ENCODE measurements at places on chromosomes 1 and 21. TPM values are rescaled to one million over a fixed set of nuclear protein-coding genes. Genes with fewer than 3 reads are reported as not detected.

The PFKL gene
- total RNA-seq: 125 TPM

The SHC1 gene
- 68.5 TPM for total RNA-seq

The PAFAH2 gene
- total RNA-seq: 24.6 TPM

The C1orf185 gene
- not detected for total RNA-seq

The AADACL4 gene
- not detected for total RNA-seq

The TNNI3K gene
- 2.4 TPM for total RNA-seq

The MLLT11 gene
- total RNA-seq: 4.9 TPM

The FMN2 gene
- not detected for total RNA-seq

The ADGRB2 gene
- total RNA-seq: not detected

The CDK18 gene
- total RNA-seq: 5.7 TPM

The CD5L gene
- total RNA-seq: not detected

The BLACAT1 gene
- total RNA-seq: 0.11 TPM

DNA sequence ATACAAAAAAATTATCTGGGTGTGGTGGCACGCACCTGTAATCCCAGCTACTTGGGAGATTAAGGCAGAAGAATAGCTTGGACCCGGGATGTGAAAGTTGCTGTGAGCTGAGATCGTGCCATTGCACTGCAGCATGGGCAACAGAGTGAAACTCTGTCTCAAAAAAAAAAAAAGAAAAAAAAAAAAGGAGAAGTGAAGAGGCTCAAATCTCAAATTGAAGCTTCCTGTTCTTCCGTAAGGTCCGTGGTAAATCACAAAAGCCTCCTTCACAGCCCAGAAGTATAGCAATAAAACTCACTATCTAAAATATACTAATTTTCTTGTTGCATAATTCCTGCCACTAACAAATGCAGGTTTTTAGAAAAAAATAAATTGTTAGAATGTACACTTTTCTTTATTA lies 498.2 kb upstream of the BRINP3 start:
- no peak for DNase-seq

GRCh38 chr1:176195547-176195946 lies 11.5 kb downstream of the COP1 start:
- DNase-seq: no peak

DNA sequence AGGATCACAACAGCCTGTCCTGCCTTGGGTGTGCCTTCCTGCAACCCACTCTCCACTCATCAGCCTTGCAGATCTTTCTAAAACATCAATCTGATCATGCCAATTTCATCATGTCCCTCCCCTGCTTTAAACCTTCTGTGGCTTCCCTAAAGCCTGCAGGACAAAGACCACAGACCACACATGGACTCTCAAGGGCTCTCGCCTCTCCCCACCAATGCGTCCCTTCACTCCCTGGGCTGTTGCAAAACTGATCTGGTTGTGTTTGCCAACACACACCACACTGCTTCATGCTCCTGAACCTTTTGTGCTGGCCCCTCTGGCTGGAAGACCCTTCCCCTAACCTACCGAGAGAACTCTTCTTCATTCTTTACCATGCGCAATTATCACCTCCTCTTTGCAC lies 72.4 kb downstream of the ITPKB start:
- DNase-seq: no peak

DNA sequence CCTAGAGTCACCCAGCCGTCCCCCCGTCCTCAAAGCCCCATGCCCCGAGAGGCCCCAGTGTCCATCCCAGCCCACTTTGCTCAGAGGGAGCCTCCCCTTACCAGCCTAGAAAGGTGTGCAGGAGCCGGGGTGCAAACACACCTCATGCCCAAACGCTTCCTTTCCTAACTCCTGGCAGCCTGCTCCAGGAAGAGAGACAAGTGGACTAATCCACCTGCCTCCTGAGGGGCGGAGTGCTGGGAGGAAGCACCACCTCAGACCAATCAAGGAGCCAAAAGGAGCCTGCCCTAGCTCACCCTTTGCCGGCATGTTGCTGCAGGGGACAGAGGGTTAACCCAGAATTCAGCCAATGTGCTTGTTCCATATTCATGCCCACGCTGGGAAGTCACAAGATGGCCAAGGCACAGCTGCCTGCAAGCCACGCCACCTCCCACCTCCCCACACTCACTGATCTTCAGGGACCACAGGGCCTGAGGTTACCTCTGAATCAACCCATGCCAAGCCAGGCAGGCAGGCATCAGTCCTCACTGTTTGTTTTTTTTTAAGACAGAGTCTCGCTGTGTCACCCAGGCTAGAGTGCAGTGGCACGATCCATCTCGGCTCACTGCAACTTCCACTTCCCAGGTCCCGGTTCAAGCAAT lies 27.8 kb downstream of the PLEKHA6 start:
- DNase-seq: no peak

GRCh38 chr1:205076245-205076761 lies 8.0 kb downstream of the TMEM81 start:
- no peak for DNase-seq

DNA sequence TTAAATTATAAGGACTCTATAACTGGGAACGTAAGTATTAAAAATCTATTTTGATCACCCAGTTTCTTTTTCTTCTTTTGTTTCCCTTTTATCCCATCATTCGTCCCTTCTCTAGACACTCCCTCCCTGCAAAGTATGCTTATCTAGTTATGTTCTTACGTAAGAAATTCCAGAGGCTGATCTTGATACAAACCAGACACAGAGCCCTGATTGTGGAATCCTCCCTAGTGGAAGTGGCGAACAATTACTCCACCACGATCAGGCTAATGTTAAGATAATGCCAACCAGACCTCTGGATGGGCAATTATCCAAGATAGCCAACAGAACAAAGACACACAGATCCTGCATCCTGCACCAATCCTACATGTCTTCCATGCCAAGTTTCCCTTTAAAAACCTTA lies 1557.4 kb downstream of the PLA2G4A start:
- no peak for DNase-seq

- no peak for DNase-seq
Measured at GRCh38 chr1:86508583-86508969, 38.3 kb upstream of the CLCA4 start.

DNA sequence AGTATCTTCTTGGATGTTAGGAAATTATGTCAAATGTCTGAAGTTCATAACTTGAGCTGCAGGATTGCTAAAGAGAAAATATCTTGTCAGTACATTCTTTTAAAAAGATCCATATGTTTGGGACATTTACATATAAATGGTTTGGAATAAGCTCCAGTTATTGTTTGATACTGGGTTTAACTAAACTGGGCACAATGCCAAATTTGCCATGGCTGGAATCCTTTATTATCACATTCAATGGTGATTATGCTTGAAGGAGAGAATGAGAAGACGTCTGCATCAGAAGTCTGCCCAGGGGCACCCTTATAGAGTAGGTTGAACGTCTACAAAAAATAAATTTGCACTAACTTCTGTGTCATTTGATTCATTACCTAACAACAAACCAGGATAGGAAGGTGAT lies 652.5 kb downstream of the AMY1C start:
- DNase-seq: no peak

GRCh38 chr1:230971771-230972170 lies 6.9 kb downstream of the TTC13 start:
- DNase-seq: no peak

GRCh38 chr1:107867897-107868296 lies 97.1 kb downstream of the VAV3 start:
- DNase-seq: no peak

DNA sequence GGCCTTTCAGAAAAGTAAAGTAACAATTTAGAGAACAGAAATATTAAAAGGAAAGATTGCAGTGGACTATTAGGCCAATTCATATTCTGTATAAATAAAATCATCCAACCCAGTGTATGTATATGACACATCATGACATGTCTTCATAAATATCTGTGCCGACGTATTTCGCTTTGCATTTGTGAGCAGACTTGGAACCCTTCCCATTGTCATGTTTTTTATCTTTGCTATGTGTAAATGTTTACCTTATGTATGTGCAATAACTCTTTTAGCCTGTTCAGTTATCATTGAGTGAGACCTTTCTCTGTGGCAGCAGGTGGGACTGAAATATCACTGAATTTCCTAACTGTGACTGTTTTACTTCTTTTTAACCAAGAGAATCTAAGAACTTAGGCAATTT lies 58.0 kb upstream of the FAM3B start:
- no peak for DNase-seq

DNA sequence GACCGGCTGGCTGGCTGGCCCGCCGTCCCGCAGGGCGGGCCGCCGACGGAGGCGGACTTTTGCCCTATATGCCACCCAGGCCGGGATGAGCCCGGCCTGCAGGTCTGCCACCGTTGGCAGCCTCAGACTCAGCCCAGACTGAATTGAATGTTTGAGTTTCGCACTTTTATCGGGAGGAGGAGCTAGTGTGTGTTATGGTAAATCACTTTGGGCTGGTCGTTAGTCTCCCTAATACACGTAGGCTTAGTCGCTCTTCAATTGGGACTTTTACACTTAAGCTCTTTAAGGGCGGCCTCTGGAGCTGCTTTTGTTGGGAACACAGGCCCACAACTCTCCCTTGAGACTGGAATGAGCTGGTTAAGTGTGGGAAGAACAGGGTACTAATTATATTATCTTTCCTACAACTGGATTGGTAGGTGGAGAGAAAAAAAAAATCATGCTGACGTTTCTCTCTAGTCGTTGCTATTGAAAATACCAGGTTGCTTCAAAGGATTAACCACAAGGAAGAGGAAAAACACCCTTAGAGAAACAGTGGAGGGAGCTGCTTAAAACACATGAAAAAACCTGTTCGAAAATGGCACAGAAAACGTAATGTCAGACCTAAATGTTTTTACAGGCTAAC lies 1.4 kb upstream of the IRF2BP2 start:
- DNase-seq: peak; percentile 67

DNA sequence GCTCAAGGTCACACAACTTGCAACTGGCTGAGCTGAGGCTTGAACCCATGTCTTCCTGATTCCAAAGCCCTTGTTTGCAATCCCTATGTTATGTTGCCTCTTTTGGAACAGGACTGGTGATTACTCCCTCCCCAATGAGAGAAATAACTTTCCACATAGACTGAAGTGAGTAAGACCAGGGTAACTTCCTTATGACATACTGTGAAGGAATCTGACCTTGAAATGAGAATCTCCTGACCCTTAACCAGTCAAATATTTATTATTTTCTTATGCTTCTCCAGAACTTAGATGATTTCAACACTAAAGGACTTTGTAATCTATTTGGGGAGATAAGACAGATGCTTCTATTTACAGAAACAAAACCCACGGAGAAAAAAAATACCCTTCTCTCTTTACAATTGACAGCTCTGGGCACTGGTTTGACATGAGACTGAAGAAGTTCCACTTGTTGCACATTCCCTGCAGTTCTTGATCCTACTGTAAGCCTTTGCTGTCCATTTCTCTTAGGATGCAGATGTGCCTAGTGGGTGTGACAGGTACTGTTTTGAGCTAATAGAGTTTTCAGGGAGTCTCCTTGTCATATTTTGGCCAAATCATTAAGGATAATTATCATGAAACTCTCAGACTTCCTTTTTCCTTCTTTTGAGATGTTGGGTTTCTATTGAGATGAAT lies 3.9 kb upstream of the RPTN start:
- DNase-seq: no peak

DNA sequence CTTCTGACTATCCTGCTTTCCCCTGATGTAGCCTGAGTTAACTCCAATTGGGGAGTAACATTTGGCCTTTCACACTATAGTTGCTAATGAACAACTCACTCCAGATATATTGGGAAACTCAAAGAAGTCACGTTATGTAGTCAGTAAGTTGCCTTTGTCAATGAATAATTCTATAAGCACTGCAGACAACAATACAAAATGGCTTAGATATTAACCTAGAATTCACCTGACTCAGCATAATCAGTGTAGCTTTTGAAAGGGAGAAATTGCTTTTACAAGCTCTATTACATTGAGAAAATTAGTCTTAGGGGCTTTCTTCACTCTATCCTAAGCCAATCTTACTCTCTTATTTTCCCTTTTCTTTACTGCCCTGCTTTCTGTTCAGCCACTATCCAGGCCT lies 303.5 kb upstream of the NR5A2 start:
- DNase-seq: no peak

GRCh38 chr1:25520446-25521061 lies 22.9 kb upstream of the LDLRAP1 start:
- DNase-seq: peak; percentile 56

DNA sequence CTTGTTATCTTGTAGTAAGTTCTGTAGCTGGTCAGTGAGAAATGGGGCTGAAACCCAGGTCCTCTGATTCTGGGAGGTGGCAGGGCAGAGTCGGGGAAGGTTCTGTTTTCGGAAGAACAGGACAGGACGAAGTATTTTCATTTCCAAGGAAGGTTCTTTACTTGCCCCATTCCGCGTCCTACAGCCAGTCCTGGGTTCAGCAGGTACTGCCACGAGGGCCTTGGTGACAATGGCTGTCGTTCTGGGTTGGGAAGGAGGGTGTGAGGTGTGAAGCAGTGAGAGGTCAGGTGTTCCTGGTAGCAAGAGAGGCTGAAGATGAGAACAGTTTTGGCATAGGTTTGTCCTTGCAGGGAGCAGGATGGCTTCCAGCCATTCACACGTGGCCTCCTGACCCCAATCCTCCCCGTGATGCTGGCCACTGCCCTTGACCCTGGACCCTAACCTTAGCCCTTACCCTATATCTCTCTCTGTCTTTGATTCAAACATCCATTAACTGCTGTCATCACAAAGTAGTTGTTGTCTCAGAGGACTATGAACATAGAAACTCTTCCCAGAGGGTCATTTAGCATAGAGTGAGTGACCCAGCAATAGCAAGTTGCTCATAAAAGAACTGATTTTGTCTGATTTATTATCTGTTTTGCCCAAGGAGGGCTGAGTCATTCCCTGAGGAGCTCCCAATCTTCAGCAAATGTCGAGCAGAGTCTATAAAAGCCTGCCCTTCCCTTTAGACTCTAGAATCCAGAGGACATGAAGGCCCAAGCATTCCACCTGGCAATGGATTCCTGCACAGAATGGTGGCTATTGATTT lies 25.0 kb downstream of the VASH2 start:
- no peak for DNase-seq

GRCh38 chr1:185646202-185646683 lies 87.9 kb upstream of the HMCN1 start:
- no peak for DNase-seq

GRCh38 chr1:65758128-65758527 lies 34.6 kb upstream of the PDE4B start:
- DNase-seq: no peak

GRCh38 chr1:119132179-119132578 lies 8.3 kb downstream of the WARS2 start:
- no peak for DNase-seq

Data from naive thymus-derived CD8-positive, alpha-beta T cell (primary cell).